ENCODE measurements at places on chromosomes 5 and 9. TPM values are rescaled to one million over a fixed set of nuclear protein-coding genes. Genes with fewer than 3 reads are reported as not detected.

DNA sequence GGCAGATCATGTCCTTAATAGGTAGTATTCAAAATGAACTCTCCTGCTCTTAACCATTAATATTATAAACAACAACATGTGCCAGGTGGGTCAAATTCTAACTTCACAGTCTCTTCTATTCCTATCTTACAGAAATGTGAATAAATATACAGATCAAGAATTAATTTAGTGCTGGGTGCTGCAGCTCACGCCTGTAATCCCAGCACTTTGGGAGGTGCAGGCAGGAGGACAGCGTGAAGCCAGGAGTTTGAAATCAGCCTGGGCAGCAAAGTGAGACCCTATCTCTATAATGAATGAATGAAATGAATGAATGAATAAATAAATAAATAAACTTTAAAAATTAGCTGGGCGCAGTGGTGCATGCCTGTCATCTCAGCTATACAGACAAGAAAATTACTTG lies 34.1 kb downstream of the PTCH1 start:
- DNase-seq, result no peak

DNA sequence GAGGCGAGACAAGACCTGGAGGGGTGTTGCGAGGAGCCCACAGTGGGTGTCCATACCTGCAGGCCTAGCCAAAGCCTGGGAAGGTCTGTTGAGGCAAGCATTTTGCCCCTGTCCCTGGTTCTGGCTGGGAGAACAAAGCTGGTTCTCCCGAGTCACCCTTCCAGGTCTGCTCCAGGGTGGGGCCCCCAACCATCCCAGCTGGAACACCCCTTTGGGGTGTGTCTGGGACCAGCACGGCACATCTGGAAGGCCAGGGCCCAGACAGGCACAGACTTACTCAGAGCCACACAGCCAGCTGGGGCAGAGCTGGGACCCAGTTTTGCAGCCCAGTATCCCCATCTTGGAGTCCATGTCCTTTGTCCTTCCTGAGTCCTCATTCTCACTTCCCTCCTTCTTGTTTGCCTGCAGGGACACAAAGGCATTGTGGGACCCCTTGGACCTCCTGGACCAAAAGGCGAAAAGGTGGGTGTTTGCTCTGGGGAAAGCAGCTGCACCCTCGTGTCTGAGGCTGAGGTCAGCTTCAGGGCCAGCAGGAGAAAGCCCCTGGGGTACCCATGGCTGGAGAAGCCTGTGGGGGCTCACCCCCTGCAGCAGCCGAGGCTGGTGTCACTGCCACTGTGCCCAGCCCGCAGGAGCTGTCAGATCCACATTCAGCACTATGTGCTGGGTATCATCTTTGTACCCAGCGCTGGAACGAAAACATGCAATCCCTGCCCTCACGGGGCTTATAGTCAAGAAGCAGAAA lies 38.4 kb upstream of the ORM1 start:
- peak; percentile 38 for DNase-seq

DNA sequence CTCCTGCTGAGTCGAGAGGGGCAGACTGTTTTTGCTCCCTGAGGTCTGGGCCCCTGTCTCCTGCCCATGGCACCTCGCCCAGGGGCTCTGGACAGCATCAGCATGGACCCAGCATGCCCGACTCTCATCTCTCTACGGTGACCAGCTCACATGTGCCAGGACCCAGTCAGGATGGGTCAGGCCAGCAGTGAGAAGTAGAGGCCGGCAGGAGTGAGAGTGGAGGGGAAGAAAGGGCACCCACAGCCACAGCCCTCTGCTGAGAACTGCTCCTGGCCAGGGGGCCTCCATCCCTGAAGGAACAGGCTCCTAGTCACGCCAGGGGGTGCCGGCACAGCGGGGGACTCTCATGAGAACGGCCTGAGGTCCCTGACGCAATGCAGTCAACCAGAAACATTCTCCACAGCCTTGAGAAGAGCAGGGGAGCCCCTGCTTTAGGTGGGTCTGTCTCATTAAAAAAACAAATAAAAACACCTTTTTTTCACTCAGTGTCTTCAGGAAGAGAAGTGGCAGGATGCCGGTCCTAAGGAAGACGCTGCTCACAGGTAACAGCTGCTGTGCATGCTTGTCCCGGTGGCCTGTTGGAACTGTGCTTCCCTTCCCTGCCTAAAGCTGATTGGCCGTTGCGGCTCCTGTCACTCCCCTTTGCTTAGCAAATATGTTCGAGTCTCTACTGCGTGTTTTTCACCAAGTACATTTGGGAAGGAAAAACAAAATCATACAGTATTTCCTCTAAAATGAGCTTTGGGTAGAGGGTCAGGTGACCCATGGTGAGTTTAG lies 85.7 kb upstream of the FBXW11 start:
- no peak for DNase-seq

- DNase-seq, result no peak
These were observed 23.2 kb downstream of the LPCAT1 start for GRCh38 chr5:1500411-1501091.

GRCh38 chr5:8766448-8766847 lies 779.4 kb downstream of the SEMA5A start:
- no peak for DNase-seq

GRCh38 chr5:134070725-134071613 lies 43.5 kb upstream of the TCF7 start:
- DNase-seq, result peak; percentile 77

DNA sequence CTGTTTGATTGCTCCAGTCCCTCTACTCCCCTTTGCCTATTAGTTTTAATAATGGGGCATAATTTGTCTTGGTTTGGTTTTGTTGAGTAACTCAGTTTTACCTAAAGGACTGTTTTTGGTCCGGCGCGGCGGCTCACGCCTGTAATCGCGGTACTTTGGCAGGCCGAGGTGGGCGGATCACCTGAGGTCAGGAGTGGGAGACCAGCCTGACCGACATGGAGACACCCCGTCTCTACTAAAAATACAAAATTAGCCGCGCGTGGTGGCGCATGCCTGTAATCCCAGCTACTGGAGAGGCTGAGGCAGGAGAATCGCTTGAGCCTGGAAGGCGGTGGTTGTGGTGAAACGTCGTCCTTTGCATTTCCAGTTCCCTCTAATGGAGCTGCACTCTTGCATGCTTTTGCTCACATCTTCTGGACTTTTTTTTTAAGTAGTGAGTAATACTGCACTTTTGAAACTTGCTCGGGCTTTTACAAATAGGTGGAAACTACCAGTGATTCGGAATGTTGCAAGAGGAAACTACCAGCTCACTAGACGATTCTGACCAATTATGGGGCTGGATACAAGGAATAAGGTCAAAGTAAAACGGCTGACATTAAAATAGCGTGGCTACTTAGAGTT lies 721 bp upstream of the MAML1 start:
- no peak for DNase-seq

DNA sequence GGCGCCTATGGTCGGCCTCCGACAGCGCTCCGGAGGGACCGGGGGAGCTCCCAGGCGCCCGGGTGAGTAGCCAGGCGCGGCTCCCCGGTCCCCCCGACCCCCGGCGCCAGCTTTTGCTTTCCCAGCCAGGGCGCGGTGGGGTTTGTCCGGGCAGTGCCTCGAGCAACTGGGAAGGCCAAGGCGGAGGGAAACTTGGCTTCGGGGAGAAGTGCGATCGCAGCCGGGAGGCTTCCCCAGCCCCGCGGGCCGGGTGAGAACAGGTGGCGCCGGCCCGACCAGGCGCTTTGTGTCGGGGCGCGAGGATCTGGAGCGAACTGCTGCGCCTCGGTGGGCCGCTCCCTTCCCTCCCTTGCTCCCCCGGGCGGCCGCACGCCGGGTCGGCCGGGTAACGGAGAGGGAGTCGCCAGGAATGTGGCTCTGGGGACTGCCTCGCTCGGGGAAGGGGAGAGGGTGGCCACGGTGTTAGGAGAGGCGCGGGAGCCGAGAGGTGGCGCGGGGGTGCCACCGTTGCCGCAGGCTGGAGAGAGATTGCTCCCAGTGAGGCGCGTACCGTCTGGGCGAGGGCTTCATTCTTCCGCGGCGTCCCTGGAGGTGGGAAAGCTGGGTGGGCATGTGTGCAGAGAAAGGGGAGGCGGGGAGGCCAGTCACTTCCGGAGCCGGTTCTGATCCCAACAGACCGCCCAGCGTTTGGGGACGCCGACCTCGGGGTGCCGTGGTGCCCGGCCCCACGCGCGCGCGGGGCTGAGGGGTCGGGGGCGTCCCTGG lies 561 bp downstream of the DAPK1 start:
- peak; percentile 86 for DNase-seq

- DNase-seq, result no peak
These were observed 629.6 kb upstream of the DMAC1 start for GRCh38 chr9:8429157-8429556.

DNA sequence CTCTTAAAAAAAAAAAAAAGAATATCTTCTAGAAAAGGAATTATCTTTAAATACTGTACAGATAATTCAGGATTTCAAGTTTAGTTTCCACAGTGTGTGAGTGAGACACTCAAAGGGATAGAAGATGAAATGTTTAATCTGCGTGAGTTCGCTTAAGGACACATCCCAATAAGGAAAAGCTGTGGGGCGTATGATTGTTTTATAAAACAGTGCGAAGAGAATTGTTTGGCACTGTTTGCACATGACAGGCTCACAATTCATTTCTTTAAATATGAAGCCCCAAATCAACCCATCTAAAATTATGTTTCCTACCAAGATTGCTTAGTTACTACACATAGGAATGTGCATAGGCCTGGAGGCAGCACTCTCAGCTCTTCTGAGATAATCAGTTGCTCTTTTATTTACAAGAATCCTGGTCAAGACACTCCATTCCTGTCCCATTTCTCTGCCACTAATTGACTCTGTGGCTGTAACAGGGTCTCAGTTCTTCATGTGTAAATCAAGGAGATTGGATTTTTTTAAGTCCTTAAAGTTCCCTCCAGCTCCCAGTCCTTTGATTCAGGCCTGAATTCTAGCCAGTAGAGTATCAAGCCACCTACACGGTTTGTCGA lies 60.1 kb downstream of the BHMT start:
- no peak for DNase-seq

DNA sequence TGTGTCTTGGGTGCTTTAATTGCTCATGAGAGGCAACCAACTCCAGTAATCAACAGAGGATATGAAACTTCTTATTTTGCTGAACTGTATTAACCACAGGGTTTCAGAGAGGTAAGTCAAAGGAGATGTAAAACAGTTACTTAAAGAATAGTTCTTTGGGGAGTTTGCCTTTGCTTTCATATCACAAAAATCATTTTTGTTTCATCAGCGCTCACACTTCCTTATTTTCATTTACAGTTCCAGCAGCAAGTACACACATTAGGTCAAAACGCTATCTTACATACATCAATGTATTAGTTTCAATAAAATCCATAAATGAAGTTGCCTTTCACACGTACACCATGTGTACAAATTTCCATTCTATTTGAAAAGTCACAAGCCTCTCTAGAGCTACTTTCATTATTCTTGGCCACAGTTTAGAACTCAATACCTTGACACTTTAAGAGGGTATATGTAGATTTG lies 50.1 kb downstream of the ST8SIA4 start:
- DNase-seq, result no peak

DNA sequence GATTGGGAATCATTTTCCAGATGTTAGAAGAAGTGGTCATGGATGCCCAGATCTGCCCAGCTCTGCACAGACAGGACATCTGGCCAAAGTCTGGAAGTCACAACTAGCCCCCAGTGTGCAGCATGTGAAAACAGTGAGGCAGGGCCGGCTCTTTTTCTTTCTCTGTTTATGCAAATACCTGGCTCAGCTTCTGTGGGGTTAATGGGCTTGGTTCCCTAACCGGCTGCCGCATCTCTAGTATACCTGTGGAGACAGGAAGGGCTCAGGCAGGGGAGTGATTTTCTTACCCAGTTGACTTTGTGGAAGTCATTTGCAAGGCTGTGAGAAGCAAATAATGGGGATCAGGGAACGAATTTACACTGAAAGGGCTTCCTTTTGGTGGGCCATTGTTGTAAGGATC lies 254.8 kb upstream of the PANK3 start:
- DNase-seq, result no peak

- no peak for DNase-seq
These were observed 24.0 kb upstream of the EBF1 start for GRCh38 chr5:159123700-159124099.

DNA sequence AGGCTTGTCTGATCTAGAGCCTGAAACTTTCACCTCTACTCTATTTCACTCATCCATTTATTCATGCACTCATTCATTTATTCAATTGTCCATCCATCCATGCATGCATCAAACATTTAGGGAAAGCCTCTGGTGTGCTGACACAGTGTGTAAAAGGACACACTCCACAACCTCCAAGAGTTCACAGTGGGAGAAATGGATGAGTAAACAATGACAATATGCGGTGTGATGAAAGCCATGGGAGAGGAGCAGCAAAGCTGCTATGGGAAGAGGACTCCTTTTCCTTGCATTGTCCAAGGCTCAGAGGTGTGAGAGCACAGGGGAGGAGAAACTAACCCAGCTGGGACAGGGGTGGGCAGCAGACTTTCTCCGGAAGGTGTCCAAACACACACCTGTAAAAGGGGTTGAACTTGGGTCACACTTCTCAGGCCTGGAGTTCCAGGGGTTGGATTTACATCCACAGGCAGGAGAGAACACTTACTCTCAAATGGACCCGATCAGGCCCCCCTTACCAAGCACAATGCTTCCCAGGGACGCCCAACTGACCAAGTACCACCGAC lies 21.2 kb upstream of the PFDN1 start:
- peak; percentile 33 for DNase-seq

DNA sequence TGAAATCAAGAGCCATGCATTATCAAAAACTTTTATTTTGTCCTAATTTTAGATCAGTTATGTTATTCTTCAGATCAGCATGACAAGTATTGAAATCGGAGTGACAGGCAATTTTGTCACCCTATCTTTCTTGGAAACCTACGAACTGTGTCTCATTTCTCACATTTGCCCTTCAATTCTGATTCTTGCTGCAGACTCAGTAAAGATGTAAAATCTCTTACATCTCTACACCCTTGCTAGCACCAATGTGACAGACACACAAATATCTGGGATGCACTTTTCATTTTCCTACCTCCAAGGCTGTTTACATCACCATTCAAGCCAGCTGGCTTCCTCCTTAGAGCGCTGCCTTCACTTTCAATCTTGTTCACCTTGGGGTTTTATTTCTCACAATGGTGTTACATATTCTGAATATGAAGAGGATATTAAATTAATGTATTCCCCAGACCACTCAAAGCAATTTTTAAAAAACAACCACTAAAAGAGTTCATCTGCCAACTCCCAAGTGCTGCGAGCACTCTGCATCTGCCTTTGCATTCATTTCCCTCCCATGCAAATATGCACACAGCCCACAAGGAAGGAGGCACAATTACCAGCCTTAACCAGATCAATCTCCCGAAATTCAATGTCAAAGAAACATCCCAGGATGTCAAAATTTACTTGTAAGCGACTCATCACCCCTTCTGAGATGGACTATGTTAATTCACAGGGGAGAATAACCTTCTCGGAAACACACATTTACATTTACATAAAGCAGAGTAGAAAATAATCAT lies 164.3 kb downstream of the ENC1 start:
- DNase-seq, result no peak

SLC31A1 gene
- polyA plus RNA-seq, result 20.1 TPM

MAT2B gene
- 80.9 TPM for polyA plus RNA-seq

SLCO6A1 gene
- not detected for polyA plus RNA-seq

STK32A gene
- polyA plus RNA-seq, result 7.8 TPM

ARID3C gene
- not detected for polyA plus RNA-seq

AIF1L gene
- 439 TPM for polyA plus RNA-seq

GTF3C5 gene
- polyA plus RNA-seq, result 38.0 TPM

FCN2 gene
- polyA plus RNA-seq, result 2.8 TPM

SLC36A3 gene
- polyA plus RNA-seq, result not detected

All from kidney (tissue), 22 donors.